GM06990 (cell line): ENCODE measurements at places on chromosomes 5 and 9.

DNA sequence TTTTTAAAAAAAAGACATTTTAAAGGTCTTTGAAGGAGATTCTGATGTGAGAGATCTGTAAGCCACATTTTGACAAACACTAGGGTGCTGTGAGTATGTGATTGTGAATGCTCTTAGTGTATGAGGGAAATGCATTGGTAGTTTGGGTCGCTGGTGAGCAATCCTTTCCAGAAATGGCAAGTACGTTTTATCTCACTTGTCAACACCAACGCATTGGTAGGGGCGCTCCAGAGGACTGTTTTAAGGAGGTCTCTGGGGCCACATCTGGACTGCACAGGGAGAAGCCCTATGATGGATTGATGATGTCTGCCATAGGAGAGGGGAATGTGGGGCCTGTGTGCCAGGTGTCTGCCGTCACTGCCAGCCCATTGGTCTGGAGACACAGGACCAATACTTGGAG, 522.6 kb downstream of the BNC2 start:
- no peak for DNase-seq

- no peak for DNase-seq
These were observed 31.2 kb upstream of the EXOC3 start for GRCh38 chr5:411728-412127.

DNA sequence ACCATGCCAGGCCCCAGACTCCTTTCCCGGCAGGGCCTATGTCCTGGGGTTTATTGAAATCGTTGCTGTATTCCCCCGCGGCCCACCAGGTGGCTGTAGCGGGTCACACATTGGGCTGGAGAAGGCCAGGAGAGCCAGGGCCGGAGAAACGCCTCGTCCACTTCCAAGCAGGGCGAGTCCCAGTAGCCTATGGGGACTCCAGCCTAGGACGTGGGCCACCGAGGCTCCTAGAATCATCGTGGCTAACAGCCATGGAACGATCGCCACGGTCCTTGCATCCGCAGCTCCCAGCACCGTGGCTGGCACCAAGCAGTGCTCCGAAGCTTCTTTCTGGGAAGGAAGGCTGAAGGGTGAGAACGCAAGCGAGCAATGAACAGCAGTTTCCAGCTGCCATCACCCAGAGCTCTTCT, 87.7 kb downstream of the ENTREP1 start:
- no peak for DNase-seq

- no peak for DNase-seq
These were observed 231.4 kb upstream of the TRPM3 start for GRCh38 chr9:71352837-71353236.

DNA sequence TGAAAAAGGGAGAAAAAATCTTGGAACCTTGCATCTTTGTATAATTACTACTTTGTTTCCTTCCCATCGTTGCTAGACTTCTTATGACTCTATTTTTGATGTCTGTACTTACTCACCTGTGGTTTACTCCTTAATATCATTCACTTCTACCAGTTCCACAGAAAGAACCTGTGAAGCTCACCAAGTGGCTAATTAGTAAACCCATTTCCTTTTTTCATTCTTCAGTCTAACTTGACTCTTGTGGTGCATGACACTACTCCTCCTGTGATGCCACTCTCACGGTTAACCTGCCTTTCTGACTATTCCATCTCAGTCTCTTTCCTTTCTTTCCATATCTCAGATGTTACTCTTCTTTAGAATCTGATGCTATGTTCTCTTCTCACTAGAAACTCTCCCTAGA, 14.6 kb downstream of the RECK start:
- DNase-seq = no peak

- DNase-seq = no peak
These were observed 418.6 kb upstream of the GRAMD2B start for GRCh38 chr5:126004636-126005035.

DNA sequence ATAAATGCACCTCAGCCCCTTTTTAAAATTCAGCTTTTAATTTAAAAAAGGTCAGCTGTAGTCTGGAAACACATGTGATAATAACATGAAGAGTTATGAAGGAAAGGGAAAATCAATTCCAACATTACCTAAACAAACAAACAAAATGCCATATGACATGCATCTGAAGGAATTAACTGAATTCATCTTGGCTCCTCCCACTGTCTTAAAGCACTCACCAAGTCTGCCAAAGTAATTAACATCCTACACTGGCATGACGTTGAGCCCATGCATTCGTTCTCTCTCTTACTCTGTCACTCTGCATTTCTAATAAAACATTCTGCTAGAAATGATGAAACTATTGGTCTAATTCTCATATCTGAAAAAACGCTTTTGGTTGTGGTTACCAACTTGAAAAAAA, 37.7 kb downstream of the TSSK1B start:
- no peak for DNase-seq
